ENCODE measurements at places on chromosomes 16 and 17.

- no peak for DNase-seq
Observed at GRCh38 chr16:84453061-84453752, 51.3 kb downstream of the MEAK7 start.

DNA sequence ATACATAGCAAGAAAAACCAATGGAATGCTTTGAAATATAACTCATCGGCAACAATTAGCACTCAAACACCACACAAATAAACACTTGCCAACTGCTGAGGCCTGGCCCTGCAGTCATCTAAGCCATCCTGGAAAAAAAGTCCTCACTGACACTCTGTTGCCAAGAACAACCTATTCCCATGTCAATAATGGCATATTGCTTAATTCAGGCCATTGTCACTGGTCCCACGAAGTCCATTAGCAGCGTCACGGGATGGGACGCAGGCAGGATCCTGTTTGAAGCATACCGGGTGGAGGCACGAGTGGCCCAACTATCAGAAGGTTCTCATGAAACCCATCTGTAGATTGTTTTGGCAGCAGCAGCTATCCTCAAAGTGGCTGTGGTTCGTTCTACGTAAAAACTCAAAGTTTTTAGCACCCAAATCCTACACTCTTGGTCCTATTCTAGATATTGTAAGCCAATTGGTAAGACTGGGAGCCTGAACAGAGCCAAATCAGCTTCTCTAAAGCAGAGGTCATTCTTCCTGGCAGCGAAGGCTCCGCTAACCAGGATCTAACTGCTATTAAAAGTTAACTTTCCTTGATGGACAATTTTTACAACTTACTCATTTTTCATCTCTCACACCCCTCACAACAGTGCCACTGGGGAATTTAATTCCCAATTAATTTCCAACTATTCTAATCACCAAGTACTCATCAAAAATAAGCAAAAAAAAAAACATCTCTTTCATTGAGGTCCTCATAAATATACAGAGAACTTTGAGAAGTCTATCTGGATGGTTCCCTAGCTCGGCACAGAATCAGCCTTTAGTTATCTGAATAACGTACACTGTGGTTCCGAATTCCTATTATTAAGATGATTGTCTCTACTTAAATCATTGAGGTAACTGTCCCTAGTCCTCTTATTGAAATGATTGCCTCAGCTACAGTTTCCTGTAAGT is 91.5 kb downstream of the ZFHX3 start:
- no peak for DNase-seq

- peak; percentile 93 for DNase-seq
Observed at GRCh38 chr16:10923650-10924214, 18.5 kb downstream of the DEXI start.

GRCh38 chr16:12158428-12158827 is 181.9 kb downstream of the SNX29 start:
- no peak for DNase-seq

GRCh38 chr17:30391534-30391933 is 12.8 kb downstream of the CPD start:
- DNase-seq = no peak

- DNase-seq = peak; percentile 79
Observed at GRCh38 chr17:78993241-78993956, 13.7 kb upstream of the LGALS3BP start.

GRCh38 chr16:86026916-86027315 is 128.0 kb downstream of the IRF8 start:
- no peak for DNase-seq
